Activated naive CD8-positive, alpha-beta T cell treated with anti-CD3 and anti-CD28 coated beads, Interleukin-2, amount 50 U/mL, for 24 hours (primary cell): ENCODE measurements at places on chromosomes 12 and 14.

DNA sequence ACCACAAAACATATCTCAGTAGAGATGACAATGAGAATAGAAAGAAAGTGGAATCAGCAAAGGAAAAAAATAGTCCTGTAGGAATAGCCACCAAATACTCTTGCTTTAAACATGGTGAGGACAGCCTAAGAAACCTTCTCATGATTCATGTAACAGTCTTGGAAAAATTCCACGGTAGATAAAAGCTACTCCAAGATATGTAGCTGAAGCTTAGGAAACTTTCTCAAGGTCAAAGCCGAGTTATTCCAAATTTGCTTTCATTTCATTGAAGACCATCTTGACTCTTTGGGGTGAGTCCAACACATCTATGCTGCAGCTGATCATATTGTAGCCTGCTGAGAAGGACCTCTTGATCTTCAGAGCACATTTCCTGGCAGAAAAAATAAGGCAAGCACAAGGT lies 157.6 kb downstream of the PAH start:
- DNase-seq, result no peak

DNA sequence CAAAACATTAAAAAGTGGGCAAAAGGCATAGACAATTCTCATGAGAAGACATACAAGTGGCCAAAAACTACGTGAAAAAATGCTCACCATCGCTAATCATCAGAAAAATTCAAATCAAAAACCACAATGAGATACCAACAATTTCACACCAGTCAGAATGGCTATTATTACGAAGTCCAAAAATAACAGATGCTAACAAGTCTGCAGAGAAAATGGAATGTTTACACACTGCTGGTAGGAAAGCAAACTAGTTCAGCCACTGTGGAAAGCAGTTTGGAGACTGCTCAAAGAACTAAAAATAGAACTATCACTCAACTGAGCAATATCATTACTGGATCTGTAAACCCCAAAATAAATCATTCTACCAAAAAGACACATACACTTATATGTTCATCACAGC lies 76.2 kb downstream of the PRKD1 start:
- no peak for DNase-seq

GRCh38 chr12:100986595-100987547 lies 192.3 kb downstream of the ANO4 start:
- DNase-seq, result no peak

DNA sequence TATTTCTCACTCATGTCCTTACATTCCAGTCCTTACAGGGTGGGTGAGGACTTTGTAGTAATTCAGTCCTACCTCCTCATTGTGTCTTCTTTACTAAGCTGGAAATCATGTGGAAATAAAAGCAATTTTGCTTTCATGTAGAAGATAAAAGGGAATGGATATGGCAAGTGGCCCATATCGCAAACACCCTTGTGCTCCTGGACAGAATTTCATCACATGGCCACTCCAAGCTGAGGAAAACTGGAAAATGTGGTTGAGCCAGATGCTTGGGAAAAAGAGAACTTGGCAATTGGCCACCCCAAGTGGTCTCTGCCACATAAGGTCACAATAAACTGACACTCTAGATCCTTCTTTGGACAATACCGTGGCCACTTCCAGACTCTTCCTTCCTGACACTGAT lies 64.2 kb upstream of the IFNG-AS1 start:
- DNase-seq, result no peak

- no peak for DNase-seq
These were observed 115.9 kb downstream of the DERA start for GRCh38 chr12:16027002-16027401.

- DNase-seq, result no peak
These were observed 236.3 kb upstream of the NAV3 start for GRCh38 chr12:77594366-77594765.

DNA sequence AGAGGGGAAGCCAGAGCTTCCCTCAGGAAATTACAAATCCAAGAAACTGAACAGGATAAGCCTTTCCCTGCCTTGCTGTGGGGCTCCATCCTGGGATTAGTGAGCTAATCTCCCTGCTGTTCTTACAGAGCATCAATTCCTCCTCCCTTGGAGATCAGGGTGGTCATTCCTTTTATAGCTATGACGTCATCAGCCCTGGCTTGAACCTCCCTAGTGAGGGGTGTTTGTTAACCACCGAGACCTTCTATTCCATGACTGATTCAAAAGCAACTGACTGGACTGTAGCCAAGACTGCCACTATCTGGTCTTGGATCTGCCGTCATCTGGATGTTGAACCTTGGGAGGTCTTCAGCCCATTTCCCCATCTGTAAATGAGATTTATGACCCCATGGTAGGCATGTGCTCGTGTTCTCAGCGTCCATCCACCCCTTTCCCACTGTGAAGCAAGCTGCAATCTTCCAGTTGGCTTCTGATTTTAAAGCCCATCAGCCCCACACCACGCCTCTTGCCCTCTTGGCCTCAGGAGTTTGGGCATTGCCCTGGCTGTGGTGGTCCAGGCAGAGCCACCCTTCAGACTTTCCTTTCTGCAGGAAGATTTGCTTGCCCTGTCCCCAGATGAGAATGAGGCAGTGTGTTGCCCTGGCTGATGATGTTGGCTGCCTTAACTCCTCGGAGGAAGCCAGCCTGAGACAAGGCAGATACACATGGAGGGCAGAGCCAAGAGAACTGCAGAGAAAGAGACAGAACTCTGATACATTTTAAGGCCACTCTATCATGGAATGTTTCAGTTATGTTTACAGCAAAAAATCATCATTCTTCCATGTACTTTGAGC lies 59.6 kb upstream of the ACTN1 start:
- no peak for DNase-seq

- DNase-seq, result no peak
These were observed 35.5 kb upstream of the UNC79 start for GRCh38 chr14:93395231-93395630.

DNA sequence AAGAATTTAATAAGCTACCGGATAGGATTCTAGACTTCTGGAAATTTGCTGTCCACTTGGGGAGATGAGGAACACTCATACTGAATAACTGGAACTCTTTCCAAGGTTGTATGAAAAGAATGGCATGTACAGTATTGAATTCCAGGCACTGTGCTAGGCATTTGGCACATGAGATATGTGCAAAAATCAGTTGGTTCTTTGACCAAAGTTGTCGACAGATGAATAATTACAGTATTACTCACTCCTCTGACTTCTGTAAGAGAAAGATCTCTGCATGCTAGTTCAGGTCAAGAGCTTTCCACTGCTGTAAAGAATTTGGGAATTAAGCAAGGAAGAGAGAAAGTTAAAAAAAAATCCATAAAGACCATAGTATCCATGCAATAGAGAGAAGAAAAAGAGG lies 764.7 kb downstream of the BCL11B start:
- no peak for DNase-seq

DNA sequence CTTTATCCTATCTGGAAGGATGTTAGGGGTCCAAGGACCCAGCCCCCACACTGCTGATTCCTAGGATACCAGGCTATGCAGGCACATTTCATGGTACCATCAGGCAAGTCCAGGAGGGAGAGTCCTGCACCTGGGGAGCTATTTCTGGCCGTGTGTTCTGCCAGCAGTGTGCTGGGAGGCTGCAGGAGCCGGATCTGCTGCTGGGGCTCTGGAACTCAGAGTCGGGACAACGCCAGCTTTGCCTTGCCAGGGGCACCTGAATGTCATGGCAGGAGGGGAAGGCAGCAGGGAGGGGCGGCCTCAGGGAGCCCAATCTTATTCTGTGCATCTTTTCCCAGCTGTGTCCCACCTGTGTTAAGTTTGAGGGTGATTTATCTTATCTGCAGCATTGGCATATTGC lies 17.8 kb downstream of the SRRM4 start:
- no peak for DNase-seq

DNA sequence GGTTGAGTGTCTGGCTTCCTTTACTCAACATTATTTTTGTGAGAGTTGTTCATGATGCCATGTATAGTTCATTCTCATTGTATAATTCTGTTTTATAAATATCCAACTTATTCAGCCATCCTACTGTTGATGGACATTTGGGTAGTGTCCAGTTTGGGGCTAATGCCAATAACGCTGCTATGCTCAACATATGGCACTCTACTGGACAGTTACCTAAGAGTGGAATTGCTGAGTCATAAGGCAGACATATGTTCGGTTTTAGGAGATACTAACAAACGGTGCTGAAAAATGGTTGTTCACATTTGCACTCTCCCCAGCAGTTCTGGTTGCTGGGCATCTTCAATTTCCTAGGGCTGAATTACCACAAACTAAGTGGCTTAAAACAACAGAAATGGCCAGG lies 28.7 kb upstream of the P2RX4 start:
- no peak for DNase-seq

DNA sequence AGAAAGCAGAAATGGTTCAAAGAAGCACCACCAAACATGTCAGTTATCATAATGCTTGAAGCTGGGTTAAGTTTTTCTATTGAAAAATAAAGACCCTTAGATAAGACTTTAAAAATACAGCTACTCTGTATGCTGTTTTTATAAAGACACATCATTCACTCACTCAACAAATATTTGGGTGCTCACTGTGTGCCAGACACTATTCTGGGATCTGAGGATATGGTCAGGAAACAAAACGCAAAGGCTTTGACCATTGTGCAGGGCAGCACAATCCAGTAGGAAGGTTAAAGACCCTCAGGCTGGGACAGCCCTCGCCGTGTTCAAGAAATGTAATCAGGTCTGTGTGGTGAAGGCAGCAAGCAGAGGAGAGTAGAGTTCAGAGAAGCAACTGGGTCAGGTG lies 38.0 kb upstream of the DPY19L2 start:
- DNase-seq, result no peak

GRCh38 chr14:99946652-99947489 lies 118.4 kb upstream of the EVL start:
- DNase-seq, result peak; percentile 61

DNA sequence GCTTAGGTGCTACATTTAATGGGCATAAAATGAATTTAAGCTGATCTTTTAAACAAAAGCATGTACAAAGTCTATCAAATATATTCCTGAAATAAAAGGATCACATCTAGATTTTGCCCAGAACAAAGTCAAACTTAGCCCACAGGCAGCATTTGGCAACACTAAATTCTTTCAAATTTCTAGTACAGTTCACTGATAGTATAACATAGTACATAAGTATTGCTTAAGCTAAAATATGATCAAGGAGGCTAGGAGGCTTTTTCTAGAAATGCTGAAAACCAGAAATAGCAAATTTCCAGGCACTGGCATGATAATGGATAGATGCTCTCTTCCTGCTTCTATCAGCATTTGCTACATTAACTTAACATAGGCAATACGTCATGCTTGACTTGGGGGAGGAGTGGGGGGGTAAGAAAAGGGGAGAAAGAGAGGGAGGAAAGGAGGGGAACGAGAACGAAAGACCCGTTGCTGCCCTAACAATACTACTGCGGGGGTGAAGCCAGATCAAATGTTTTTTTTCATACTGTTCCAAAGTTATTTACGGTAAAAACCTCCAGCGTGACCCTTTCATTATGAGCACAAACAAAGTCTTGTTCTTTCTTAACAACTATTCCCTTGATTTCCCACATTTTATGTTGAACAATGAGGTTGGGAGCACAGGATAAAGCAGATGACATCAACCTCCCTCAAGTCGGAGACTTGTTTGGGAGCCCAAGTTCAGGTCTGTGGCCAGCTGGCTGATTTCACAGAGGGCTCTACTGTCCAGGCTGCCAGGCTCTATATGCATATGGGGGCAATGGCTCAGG lies 10.6 kb downstream of the TMED10 start:
- DNase-seq, result no peak

DNA sequence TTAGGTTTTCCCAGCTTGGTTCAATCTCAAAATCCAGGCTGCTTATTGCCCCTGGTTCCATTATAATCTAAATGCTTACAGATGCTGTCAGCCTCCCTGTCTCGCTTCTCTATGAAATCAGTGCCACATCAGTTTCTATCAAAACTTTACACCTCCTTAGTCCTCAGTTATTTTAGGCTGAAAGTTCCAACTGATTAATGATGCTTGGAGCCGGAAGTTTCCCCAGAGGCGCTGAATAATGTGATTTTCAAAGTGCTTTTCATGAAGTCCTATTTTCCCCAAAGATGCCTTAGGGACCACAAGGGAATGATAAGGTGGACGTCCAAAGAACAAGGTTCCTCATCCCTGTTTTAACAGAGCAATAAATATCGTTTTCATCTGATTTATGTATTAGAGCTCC lies 262.4 kb upstream of the RMST start:
- DNase-seq, result no peak

- DNase-seq, result no peak
These were observed 7.4 kb downstream of the GLIPR1L1 start for GRCh38 chr12:75341873-75342272.

GRCh38 chr14:58625438-58625837 lies 12.3 kb upstream of the DACT1 start:
- DNase-seq, result no peak

GRCh38 chr12:131046813-131047788 lies 93.4 kb downstream of the ADGRD1 start:
- no peak for DNase-seq

DNA sequence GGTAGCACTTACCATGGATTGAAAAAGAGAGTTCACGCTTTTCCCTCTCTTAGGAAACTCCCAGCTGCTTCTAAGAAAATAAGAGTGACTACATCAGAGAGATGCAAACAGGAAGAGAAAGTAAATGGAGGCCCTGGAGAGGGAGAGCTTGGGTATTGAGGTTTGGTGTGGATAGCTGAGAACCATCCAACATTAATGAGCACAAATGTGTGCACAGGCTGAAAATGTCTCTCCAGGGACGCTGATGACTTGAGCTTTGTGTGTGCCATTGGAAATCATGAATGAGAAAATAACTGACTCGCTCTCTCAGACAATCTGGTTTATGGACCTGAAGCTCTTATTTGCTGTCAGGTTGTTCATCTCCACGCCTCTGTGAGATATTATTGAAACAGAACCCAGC lies 318.8 kb downstream of the NRXN3 start:
- no peak for DNase-seq

DNA sequence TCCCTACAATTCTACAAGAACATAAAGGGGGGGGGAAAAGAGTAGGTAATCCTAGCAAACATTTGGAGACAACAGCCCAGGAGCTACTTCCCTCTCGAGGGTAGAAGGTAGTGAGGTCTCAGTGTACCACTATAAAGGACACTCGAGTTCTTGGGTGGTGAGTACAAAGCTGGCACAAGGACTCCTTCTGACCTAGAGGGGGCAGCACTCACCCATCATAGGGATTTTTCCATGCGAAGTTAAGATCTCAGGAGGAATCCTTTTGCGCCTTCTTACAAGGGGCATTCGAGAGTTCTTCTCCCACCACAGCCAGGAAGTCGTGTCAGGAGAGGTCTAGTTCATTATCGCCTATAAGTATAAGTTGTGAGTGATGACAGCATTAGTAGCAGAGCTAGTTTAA lies 200.2 kb upstream of the RBM19 start:
- no peak for DNase-seq

DNA sequence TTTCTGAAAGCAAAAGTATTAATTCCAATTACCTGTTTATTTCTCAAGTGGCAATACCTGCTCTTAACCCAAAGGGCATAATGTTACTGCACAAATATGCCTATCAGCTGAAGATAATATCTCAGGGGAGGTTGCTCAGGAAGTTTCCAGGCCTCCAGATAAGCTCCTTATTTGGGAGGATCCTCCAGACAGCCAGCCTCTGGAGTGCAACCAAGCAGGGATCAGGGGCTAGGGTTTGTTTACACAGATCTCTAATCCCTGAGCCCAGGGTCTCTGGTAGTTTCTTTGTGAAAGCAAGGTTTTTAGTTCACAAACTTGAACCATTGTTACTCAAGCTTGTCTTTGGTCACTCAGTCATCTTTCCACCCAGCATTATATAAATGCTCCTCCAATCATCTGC lies 124.4 kb downstream of the SLC38A4 start:
- no peak for DNase-seq

- no peak for DNase-seq
These were observed 52.2 kb downstream of the SPPL3 start for GRCh38 chr12:120851944-120852343.

GRCh38 chr14:99821519-99822508 lies 28.6 kb downstream of the EML1 start:
- DNase-seq, result peak; percentile 15
